ENCODE measurements at places on chromosomes 12 and 14.

DNA sequence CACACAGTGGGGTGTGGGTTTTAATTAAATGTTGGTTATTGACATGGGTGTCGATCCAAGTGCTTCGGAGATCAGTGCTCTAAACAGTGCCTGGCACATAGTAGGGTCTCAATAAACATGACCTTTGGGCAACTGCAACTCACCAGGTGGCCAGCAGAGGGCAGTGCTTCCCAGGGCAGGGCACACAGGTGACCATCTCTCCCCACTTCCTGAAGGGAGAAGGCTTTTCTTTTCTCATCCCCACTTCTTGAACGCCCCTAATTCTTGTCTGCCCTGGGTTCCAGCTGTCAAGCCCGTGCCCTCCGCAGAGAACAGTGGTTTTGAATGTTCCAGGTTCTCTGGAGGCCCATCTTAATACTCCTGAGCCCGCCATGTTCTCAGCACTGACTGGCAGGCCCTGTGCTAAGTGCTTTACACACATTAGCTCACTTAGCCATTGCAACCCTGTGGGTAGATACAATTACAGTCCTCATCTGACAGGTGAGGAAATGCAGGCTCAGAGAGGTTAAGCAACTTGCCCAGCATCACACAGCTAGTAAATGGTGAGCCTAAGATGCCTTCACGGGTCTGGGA lies 16.3 kb downstream of the RAPGEF3 start:
- no peaks in the 10 kb centered on the region for H3K36me3 ChIP-seq
- H3K4me1 ChIP-seq: peaks cover 19% of the 10 kb centered on the region
- H3K4me3 ChIP-seq: no peak overlapping the region
- no peak overlapping the region for H3K27ac ChIP-seq
- no peaks in the 10 kb centered on the region for H3K27me3 ChIP-seq

DNA sequence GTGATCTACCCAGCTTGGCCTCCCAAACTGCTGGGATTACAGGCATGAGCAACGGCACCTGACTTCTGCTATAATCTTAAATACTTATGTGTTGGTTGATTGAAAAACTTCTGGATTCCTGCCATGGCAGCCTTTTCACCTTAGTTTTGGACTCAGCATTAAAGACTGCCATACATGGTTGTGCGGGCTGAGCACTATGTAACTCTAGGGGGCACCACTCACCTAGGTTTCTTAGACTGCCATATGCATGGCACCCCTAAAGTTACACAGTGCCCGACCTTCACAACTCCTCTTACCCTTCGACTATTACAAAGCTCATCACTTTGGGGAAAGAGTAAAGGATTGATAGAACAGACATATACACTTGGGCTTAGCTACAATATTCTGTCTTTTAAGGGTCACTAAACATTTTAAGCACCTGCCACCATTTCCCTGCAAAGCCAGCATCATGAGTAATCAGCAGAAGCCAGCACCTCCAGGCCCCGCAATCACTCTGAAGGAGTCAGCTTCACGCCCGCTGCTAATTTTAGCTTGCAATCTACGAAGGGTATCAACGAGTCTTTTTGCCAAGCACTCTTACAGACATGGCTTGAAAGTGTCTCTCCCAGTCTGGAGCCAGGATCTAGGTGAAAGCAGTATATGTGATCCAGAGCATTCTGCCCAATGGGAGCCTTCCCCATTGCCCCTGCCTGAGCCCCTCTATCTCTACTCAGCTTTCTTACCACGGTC lies 59.8 kb downstream of the SUDS3 start:
- no peaks in the 10 kb centered on the region for H3K4me1 ChIP-seq
- H3K27me3 ChIP-seq: no peaks in the 10 kb centered on the region
- no peak for DNase-seq
- no peaks in the 10 kb centered on the region for H3K36me3 ChIP-seq
- no peak overlapping the region for H3K4me3 ChIP-seq

DNA sequence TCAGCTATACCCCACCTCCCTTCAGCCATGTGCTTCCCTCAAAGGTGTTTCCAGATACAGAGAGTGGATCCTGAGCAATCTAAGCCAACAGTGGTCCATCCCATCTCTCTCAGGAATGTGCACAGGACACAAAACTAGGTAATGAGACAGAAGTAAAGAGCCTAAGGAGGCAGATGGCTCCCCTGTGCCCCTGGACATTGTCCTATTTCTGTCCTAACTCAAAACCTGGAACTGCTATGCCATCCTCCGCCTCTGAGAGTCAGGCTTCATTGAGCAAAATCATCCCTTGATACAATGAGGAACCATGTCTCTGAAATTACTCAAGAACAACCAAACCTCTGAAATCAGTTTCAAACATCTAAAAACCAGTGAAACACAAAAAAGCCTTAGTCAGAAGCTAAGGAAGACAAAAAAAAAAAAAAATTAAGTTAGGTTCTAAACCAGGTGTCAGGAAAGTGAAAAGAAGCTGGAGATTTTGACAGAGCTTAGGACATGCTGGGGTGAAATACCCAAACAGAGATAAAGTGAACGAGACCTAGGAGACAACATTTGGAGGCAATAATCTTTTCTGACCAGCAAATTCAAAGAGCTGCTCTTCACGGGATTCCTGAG lies 200.3 kb upstream of the PLEKHG7 start:
- no peaks in the 10 kb centered on the region for H3K4me1 ChIP-seq
- H3K27me3 ChIP-seq: no peaks in the 10 kb centered on the region
- H3K27ac ChIP-seq: no peak overlapping the region
- H3K36me3 ChIP-seq: no peaks in the 10 kb centered on the region
- no peak overlapping the region for H3K4me3 ChIP-seq
- no peak for DNase-seq

GRCh38 chr14:49121246-49121645 lies 464.9 kb downstream of the RPS29 start:
- no peaks in the 10 kb centered on the region for H3K4me1 ChIP-seq
- no peak overlapping the region for H3K4me3 ChIP-seq
- DNase-seq: no peak
- no peak overlapping the region for H3K27ac ChIP-seq
- H3K36me3 ChIP-seq: no peaks in the 10 kb centered on the region
- H3K27me3 ChIP-seq: no peaks in the 10 kb centered on the region

- no peak overlapping the region for H3K27ac ChIP-seq
- no peaks in the 10 kb centered on the region for H3K36me3 ChIP-seq
- no peak for DNase-seq
- no peaks in the 10 kb centered on the region for H3K27me3 ChIP-seq
These were observed 134.2 kb downstream of the TGFB3 start for GRCh38 chr14:75847584-75847983.

GRCh38 chr12:131058700-131059099 lies 105.0 kb downstream of the ADGRD1 start:
- H3K36me3 ChIP-seq: no peaks in the 10 kb centered on the region
- DNase-seq: no peak
- no peak overlapping the region for H3K27ac ChIP-seq
- H3K27me3 ChIP-seq: no peaks in the 10 kb centered on the region

- no peak overlapping the region for H3K4me3 ChIP-seq
- H3K27me3 ChIP-seq: no peaks in the 10 kb centered on the region
- H3K36me3 ChIP-seq: no peaks in the 10 kb centered on the region
- DNase-seq: no peak
- no peak overlapping the region for H3K27ac ChIP-seq
- H3K4me1 ChIP-seq: peaks cover under 1% of the 10 kb centered on the region
These were observed 126.6 kb downstream of the CHST11 start for GRCh38 chr12:104583301-104583700.

DNA sequence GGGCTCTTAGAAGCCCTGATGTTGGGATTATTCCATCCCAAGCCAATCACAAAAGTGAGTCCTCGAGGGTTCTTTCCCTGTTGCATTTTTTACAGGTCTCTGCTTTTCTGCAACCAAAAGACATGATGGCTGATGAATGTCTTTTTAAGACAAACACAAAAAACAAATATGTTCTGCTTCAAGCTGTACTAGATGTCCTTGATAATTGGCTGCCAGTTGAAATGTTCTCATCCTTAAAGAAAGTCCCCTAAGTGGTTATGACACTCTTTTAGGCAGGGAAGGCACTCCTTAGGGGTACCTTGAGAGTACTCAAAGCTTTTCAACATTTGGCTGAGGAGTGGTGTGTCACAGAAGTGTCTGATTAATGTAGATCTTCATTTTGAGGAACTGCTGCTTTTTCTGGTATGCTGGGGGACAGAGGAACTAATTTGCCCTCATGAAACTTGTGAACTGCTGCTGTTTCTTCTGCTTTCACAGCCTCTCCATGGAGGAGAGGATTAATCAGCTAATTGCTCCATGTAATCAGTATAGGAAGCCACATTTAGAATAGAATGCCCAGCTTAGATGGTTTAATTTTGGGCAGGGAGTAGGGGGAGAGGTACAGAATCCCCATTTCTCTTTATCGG lies 22.8 kb upstream of the IGF1 start:
- no peaks in the 10 kb centered on the region for H3K36me3 ChIP-seq
- no peaks in the 10 kb centered on the region for H3K27me3 ChIP-seq
- no peak overlapping the region for H3K27ac ChIP-seq
- H3K4me1 ChIP-seq: no peaks in the 10 kb centered on the region
- no peak for DNase-seq

DNA sequence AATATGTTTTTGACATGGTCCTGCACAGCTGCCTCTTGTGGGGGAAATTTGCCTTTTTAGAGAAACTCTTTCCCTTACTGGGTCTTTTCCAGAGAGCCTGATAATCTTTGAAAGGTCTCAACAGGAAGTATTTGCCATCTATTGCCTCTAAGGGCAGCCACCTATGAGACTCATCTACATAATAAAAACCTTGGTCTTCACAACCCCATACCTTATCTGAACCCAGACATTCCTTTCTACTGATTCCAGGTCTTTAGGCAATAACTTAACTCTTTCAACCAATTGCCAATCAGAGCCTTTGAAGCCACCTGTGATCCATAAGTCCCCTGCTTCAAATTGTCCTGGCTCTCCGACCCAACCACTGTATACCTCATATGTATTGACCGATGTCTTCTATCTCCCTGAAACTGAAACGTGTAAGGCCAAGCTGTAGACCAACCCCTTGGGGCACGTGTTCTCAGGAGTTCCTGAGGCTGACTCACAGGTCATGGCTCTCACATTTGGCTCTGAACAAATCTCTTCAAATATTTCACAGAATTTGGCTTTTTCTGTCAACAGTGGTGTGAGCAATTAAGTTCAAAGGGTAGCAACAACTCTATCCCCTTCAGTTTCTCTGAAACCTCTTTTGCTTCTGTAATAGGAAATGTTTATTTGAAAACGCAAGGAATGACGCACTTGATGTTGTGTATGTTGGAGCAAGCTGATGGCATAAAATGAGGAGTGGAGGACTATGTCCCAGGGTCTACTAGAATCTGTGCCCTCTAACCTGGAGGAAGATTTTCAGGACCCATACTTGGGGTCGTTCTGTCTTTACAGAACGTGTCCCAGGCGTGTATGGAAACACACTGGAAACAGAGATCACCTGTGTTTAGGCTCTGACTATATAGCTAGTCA lies 49.2 kb upstream of the EIF5 start:
- H3K4me3 ChIP-seq: no peak overlapping the region
- DNase-seq: no peak
- H3K27me3 ChIP-seq: peaks cover 17% of the 10 kb centered on the region
- H3K4me1 ChIP-seq: no peaks in the 10 kb centered on the region

- no peak overlapping the region for H3K27ac ChIP-seq
- no peaks in the 10 kb centered on the region for H3K36me3 ChIP-seq
- H3K4me1 ChIP-seq: no peaks in the 10 kb centered on the region
- no peak for DNase-seq
These were observed 188.8 kb downstream of the EPS8 start for GRCh38 chr12:15600223-15600935.

GRCh38 chr12:48377646-48378045 lies 26.9 kb upstream of the ZNF641 start:
- no peak overlapping the region for H3K27ac ChIP-seq
- H3K36me3 ChIP-seq: no peaks in the 10 kb centered on the region
- H3K4me1 ChIP-seq: no peaks in the 10 kb centered on the region
- DNase-seq: no peak
- no peak overlapping the region for H3K4me3 ChIP-seq

GRCh38 chr12:106195621-106196027 lies 52.2 kb downstream of the CKAP4 start:
- no peaks in the 10 kb centered on the region for H3K4me1 ChIP-seq
- no peak overlapping the region for H3K4me3 ChIP-seq
- no peak overlapping the region for H3K27ac ChIP-seq
- H3K36me3 ChIP-seq: no peaks in the 10 kb centered on the region
- H3K27me3 ChIP-seq: no peaks in the 10 kb centered on the region

GRCh38 chr14:33461036-33461435 lies 489.8 kb downstream of the EGLN3 start:
- no peaks in the 10 kb centered on the region for H3K36me3 ChIP-seq
- no peak for DNase-seq
- H3K4me3 ChIP-seq: no peak overlapping the region
- no peaks in the 10 kb centered on the region for H3K4me1 ChIP-seq
- no peaks in the 10 kb centered on the region for H3K27me3 ChIP-seq

DNA sequence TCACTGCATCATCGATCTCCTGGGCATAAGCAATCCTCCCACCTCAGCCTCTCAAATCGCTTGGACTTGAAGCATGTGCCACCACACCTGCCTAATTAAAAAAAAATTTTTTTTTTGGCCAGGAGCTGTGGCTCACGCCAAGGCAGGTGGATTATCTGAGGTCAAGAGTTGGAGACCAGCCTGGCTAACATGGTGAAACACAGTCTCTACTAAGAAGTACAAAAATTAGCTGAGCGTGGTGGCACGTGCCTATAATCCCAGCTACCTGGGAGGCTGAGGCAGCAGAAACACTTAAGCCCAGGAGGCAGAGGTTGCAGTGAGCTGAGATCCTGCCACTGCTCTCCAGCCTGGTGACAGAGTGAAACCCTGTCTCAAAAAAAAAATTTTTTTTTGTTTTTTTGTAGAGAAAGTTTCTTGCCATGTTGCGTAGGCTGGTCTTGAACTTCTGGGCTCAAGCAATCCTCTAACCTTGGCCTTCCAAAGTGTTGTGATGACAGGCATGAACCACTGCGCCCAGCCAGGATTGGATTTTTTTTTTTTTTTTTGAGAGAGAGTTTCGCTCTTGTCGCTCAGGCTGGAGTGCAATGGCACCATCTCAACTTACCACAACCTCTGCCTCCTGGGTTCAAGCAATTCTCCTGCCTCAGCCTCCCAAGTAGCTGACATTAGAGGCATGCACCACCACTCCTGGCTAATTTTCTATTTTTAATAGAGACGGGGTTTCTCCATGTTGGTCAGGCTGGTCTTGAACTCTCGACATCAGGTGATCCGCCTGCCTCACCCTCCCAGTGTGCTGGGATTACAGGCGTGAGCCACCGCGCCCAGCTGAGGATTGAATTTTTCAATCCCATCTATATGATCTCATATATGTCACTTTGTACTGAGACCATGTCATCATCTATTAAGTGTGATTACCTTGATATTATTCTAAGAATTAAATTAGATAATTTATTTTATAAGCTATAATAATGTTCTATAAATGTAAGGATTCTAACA lies 12.4 kb downstream of the SLC2A3 start:
- peaks cover 86% of the 10 kb centered on the region for H3K36me3 ChIP-seq
- no peaks in the 10 kb centered on the region for H3K27me3 ChIP-seq
- no peak overlapping the region for H3K27ac ChIP-seq
- no peak for DNase-seq

DNA sequence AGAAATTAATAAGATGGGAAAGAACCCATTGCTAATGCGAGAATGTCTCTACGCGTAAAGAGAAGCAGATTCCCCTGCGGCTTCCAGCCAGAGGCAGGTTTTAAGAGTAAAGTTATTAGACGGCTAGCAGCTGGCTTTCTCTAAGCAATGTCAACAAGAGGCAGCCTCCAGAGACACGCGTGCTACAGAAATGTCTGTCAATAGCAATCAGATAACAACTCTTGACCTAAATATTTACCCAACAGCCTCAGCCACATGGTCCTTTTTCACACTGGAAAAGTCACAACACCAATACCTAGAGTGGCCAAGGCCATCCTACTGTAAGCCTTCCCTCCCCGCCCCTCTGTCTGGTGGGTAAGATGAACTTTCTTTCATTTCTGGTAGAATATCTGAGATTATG lies 146.0 kb upstream of the SFSWAP start:
- H3K4me1 ChIP-seq: no peaks in the 10 kb centered on the region
- H3K27ac ChIP-seq: no peak overlapping the region
- no peaks in the 10 kb centered on the region for H3K36me3 ChIP-seq
- no peak for DNase-seq
- H3K27me3 ChIP-seq: no peaks in the 10 kb centered on the region
- H3K4me3 ChIP-seq: no peak overlapping the region

All from effector memory CD4-positive, alpha-beta T cell (primary cell).